ENCODE measurements at places on chromosomes 3 and 15.

DNA sequence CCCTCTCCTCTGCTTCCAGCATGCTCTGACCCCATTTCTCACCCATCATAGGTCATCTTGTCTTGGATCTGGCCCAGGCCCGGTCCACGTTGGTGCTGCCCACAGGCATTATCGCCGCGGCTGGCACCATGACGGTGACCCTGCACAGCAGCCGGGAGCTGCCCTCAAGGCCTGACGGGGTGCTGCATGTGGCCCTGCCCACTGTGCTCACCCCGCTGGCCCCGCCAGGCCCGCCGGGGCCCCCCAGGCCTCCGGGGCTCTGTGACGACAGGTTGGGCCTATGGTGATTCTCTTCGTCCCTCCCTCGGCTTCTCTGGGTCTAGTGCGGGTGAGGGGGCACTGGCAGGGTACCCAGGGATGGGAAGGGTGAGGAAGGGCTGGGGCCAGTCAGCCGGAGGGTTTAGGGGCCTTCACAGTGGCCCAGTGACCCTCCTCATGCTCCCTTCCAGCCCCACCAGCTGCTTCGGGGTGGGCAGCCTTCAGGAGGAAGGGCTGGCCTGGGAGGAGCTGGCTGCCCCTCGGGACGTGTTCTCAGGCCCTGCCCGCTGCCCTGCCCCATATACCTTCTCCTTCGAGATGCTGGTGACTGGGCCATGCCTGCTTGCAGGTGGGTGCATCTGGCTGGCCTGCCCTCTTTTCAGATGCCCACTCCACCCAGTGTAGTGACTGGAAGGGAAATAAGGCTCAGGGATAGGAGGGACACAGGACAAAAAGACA is 3.9 kb downstream of the VWA5B2 start:
- no peak for DNase-seq

DNA sequence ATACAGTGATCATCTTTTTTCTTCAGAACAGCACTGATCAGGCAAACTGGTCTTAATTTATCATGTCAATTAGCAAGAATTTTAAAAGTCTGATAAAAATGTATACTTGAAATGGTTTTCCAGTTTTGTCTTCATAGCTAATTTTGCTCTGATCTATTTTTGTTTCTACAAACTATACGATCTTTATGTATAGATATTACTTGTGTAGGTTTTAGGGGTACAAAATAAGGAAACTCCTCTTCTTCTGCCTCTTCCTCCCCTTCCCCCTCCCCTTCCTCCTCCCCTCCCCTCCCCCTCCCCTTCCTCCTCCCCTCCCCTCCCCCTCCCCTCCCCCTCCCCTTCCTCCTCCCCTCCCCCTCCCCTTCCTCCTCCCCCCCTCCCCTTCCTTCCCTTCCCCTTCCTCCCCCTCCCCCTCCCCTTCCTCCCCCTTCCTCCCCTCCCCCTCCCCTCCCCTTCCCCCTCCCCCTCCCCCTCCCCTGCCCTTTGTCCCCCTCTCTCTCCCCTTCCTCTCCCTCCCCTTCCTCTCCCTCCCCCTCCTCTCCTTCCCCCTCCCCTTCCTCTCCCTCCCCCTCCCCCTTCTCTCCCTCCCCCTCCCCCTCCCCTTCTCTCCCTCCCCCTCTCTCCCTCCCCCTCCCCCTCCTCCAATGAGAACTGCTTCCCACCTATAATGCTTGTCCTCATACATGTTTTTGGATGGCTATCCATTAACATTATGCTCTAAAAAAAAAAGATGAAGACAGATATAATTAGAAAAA is 110.0 kb downstream of the PIK3R4 start:
- DNase-seq: no peak

GRCh38 chr15:74445816-74446763 is 12.3 kb upstream of the SEMA7A start:
- DNase-seq: no peak

- no peak for DNase-seq
These were observed 148.3 kb upstream of the ARHGEF26 start for GRCh38 chr3:153972862-153973261.

- DNase-seq: no peak
These were observed 125.3 kb upstream of the CHRNA7 start for GRCh38 chr15:31905054-31905453.

DNA sequence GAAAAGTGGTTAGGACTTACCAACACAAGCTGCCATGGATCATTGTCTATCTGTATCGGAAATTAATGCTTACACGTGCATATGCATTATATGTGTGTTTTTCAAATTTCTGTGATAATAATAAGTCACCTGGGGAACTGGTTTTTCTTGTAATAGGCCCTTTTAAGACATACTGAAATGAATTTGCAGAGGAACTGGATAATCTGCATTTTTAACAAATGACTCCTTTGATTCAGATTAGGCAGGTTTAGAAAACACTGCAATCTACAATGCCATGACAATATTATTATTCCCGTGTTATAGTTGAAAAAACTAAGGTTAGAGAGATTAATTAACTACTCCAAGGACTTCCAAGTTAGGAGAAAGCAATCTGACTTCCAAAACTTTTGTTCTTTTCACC is 23.4 kb downstream of the STRIT1 start:
- DNase-seq: no peak

- no peak for DNase-seq
These were observed 252.6 kb downstream of the UBE2E2 start for GRCh38 chr3:23455775-23456174.

GRCh38 chr3:48428088-48428571 is 1.8 kb downstream of the PLXNB1 start:
- no peak for DNase-seq

GRCh38 chr15:79897380-79897678 is 515 bp upstream of the MTHFS start:
- no peak for DNase-seq

DNA sequence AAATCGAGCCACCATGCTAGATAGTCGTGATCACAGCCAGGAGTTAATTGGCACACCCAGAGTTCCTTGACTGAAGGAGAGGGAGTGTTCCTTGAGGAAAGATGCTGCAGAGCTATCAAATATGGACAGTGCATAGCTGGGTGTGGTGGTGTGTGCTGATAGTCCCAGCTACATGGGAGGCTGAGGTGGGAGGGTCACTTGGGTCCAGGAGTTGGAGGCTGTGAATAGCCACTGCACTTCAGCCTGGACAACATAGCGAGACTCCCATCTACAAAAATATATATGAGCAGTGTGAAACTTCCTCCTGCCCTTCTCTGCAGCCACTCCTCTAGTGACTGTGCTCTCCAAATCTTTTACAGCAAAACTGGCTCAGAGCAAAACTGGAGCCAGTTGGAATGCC is 10.0 kb upstream of the USP13 start:
- no peak for DNase-seq

GRCh38 chr3:66808891-66809594 is 189.1 kb upstream of the KBTBD8 start:
- no peak for DNase-seq

DNA sequence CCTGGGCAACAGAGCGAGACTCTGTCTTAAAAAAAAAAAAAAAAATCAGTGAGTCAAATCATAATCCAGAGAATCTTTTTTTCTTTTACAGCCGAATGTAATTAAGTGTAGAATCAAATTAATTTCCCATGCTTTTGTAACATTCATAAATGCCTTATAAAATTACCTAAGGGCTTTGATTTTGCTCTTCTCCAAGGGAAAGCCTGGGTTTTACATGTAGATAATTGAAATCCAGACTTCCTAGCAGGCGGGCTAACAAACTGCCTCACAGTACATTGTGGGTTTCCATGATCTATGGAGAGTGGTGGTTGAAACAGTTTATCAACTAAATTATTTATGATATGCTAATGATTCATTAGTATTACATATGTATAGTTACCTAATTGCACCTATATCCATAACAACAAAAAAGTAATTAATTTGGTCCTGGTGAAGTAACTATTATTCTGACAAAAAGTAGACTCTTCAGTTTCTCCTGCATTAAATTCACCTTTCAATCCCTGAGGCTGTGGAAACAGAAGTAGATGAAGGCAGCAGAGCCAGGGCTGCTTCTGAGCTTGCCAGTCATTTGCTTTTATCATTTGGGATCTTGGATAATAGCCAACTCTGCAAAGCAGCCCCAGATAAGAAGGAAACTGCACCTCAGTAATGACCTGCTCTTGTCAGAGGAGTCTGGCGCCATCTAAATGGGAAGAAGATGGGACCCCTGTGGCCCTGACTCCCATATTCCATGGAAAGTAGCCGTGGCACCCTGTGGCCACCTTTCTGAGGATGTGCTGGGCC is 9.5 kb downstream of the CCR9 start:
- no peak for DNase-seq

DNA sequence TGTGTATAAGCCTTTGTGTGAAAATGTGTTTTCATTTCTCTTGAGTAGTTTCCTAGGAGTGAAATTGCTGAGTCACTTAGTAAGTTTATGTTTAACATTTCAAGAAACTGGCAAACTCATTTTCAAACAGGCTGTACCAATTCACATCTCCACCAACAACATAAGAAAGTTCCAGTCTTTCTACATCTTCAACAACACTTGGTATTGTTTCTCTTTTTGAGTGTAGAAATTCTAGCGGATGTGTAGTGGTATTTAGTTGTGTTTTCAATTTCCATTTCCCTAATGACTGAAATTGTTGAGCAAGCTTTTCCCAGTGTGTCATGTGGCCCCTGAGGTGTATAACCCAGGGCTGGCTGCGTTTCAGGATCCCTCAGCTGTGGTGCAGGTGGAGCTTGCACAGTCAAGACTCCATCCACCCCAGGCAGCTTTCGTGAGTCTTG is 258.5 kb downstream of the PDCD6IP start:
- DNase-seq: no peak

- no peak for DNase-seq
These were observed 550 bp downstream of the CCDC9B start for GRCh38 chr15:40340038-40340739.

- DNase-seq: no peak
These were observed 53.9 kb downstream of the LINGO1 start for GRCh38 chr15:77578641-77579372.

- DNase-seq: peak; percentile 51
These were observed 393 bp downstream of the ERICH6 start for GRCh38 chr3:150703299-150703755.

DNA sequence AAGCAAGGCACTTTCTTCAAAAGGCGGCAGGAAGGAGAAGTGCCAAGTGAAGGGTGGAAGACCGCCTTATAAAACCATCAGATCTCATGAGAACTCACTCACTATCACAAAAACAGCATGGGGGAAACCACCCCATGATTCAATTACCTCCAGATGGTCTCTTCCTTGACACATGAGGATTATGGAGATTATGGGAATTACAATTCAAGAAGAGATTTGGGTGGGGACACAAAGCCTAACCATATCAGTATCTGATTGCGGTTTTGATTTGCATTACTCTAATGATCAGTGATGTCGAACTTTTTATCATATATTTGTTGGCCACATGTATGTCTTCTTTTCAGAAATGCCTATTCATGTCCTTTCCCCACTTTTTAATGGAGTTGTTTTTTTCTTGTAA is 549.3 kb upstream of the IL12A start:
- no peak for DNase-seq

GRCh38 chr15:46304321-46304720 is 669.5 kb downstream of the SQOR start:
- no peak for DNase-seq

GRCh38 chr3:129282727-129283327 is 4.2 kb downstream of the HMCES start:
- DNase-seq: peak; percentile 70

DNA sequence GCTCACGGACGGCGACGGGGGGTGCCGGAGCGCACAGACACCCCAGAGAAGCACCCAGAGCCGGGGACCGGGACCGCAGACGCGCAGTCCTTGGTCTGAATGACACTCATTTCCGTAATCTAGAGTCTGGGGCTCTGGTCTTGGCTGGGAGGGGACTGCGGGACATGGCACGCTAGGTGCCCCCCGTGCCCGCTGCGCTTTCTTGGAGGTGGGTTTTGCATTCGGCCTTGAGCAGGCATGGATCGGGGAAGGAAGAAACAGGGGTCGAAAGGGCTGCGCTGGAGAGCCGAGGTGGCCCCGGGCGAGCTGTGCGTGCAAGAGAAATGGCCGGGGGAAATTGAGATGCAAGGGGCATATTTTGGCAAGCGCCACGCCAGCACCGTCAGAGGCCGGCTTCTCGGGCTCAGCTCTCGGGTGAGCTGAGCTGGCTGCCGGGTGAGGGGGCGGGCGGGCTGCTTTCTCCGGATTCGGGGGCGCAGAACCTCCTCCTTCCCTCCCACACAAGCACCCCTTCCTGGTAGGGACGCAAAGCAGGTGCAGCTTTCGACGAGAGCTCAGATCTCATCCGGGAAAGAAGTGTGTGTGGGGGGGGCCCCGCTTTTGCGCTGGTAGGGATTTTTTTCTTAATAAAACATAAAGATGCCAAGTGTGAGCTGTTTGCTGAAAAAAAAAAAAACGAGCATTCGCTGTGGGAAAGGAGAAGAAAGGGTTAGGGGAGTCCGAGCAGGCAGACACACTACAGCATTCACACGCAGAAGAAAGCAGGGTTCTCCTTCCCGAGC is 963 bp upstream of the NTRK3 start:
- no peak for DNase-seq

DNA sequence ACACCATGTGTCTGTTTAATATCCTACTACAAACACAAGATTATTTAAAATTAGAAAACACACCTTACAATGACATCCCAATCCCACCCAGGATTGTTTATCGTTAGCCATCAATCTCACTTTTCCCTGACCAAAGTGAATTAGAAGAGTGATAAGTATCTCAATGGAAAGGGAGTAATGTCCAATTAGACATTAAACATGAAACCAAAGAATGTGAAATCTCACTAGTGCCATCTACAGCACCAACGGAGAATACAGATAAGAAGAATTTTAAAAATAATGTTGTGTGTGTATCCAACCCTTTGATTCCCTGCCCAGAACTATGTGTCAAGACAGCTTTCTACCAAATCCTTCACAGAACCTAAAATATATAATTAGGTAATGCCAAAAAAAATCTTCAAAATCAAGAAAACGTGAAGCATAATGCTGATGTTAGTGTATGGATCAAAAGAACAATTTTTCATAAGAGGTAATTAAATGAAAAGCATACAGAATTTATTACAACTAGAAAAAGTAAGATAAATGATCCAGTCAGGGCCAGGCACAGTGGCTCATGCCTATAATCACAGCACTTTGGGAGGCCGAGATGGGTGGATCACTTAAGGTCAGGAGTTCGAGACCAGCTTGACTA is 64.2 kb downstream of the SCAPER start:
- DNase-seq: no peak

DNA sequence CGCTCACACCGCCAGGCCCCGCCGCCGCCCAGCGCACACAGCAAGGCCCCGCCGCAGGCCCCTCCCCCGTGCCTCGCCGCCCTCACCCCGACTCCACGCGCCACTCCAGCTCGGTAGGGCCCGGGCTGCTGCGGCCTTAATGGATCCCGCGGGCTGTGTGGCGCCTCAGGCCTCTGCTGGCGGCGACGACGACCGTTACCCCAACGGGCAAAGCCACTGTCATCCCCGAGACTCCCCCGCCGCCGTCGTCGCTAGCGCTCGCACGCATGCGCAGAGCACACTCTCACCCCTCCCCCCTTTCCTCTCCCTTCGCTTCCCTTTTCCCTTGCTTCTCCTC is at the start of gene MSL2:
Gene MSL2 (minus strand): TSS at position 272 of the 337 bp plus-strand sequence. CDS start 1,222 bp downstream, outside the sequence.
- no peak for DNase-seq

DNA sequence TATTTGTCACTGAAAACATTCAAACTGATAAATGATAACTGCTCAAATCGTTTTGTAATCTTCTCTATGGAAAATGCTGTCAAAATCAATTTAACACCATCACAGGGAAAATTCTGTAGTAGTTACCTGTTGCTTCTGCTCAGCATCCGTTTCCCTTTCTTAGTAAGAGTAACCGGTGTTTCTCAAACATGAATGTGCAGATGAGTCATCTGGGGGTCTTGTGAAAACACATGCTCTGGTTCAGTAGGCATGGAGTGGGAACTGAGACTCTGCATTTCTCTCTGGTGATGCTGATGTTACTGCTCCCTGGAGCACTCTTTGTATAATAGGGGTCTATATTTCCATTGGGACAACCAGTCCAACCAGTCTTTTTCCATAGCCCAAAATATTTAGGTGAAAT is 145.1 kb downstream of the SEMA6D start:
- no peak for DNase-seq

Data from CD4-positive, alpha-beta T cell treated with Interleukin-15 for 4 hours (primary cell).